Heart left ventricle (tissue), 16 donors: ENCODE measurements at places on chromosomes 1 and 21.

DNA sequence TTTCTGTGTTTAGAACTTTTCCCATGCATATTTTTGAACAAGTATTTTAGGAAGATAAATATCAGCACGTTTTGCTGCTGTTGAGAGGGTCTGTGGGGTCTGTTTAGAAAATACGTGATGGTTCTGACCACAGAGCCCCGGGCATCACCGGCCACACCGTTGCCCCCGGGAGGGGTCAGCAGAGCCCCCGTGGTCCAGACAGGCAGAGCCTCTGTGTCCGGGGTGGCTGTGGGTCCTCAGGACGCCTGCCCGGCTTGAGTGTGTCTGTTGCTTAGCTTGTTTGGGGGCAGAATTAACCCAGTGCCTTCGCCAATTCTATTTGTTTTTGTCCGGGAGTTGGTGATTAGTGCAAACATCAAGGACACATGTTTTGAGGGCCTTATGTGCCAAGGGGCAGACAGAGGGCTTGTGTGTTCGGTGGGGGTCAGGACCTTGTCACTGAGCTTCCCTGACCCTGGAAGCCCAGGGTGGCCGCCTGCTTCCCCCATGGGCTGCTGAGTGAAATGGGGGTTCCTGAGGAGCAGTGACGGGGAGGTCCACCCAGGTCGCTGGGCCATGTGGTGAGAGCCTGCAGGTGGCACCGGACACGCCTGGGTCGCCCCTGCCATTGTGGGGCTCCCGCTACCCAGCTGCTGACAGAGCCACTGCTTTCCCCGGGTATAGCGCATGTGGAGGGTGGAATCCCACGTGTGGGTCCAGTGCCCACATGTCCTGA is 122.2 kb downstream of the SIK1 start:
- DNase-seq, result peak; percentile 24

DNA sequence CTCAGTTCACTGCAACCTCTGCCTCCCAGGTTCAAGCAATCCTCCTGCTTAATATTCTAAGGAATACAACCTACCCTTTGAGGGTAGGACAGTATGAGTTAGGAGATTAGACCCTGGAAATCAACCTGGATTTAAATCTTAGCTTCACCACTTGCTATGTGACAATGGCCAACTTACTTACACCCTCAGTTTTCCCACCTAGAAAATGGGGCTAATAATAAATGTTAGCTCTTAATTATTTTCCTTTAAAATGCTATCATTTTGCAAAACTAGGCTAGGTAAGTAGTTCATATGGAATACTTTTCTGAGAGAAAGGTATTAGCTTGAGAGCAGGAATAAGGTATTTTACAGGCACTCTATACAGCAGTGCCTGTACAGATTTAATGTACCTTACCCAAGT is 110.8 kb downstream of the PHTF1 start:
- DNase-seq, result no peak

DNA sequence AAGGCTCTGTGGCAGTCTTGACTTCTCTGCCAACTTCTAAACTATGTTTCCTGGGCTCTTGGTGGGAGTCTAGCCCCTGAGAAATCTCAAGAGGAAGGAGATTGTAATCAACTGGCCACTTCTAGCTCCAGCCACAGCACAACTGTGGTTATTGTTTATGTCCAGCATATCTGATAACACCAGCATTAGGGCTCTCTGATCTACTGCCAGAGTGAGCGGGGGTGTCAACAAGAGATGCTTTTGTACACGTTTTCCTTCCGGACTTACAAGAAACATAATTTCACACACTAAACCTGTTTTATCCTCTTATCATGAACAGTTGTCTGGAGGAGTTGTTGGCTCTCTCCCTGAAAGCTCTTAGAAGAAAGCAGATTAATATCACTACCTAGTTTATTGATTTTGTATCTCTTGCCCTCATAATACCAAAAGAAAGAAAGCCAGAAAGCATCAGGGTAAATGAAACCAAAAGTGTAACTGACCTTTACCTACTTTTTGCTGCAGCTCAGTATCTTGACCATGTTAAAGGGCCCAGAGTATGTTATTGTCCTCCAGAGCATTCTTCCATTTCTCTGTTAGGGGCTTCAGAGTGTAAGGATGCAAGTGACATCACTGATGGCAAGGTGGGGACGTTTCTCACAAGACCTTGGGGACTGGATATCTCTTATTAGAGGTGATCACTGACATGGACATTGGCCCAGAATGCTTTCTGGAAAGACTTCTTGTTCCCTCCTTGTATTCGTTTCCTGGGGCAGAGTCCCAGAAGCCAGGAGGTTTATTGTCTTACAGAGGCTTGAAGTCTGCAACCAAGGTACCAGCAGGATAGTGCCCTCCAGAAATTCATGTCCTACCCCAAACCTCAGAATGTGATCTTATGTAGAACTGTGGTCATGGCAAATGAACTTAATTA is 9.6 kb upstream of the SH2D1B start:
- no peak for DNase-seq

- DNase-seq, result no peak
These were observed 112.1 kb upstream of the SLC45A1 start for GRCh38 chr1:8205771-8206170.

- no peak for DNase-seq
These were observed 30.0 kb downstream of the TNR start for GRCh38 chr1:175713381-175713780.

DNA sequence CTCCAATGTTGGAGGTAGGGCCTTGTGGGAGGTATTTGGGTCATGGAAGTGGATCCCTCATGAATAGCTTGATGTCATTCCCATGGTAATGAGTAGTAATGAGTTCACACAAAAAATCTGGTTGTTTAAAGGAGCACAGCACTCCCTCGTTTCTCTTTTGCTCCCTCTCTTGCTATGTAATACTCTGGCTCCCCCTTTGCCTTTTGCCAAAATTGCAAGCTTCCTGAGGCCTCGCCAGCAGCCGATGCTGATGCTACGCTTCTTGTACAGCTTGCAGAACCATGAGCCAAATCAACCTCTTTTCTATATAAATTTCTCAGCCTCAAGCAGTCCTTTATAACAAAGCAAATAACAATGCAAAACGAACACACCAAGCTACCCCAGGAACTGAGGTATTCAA is 80.9 kb downstream of the LHX9 start:
- DNase-seq, result no peak

DNA sequence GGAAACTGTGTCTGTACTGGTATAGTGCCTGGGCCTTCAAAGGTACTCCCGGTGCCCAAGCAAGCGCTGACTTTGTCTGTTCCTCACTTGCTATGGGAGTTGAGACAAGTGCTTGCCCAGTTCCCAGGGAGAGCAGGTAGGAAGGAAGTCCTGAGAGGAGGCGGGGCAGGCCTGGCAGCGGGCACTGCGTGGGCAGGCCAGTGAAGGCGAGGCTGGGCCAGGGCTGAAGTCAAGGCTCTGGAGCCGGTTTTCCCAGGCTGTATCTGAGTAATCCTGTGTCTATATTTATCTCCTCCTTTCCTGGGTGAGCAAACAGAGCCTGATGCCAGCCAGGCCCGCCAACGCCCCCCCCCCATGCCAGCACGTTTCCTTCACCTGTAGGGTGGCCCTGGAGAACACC is 15.9 kb upstream of the EDN2 start:
- DNase-seq, result peak; percentile 71

DNA sequence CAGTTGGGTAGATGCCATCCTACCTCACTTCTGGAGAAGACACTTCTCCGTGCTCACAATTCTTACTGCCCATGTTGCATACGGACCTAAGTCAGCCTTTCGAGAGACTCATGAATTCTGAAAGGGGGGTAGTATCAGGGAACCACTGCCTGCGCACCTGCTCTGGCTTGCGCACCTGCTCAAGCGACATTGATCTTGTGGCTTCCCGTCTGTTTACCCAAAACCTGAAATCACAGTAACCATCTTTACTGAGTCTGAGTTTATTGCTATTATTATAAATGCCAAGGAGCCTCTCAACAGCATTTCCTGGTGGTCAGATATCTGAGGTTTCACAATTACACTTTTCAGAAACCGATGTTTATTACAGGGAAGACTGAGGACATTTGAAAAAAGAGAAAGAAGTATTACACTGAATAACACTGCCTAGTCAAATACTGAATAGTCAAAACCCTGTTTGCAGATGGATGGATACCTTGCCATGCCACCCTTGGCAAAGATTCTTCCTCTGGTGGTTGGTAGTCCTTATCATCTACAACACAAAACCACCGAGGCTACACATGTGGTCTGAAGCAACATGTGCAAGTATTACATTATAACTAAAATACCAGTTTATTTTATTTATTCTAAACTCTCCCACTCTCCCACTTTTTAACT is 208.7 kb downstream of the SIPA1L2 start:
- no peak for DNase-seq

DNA sequence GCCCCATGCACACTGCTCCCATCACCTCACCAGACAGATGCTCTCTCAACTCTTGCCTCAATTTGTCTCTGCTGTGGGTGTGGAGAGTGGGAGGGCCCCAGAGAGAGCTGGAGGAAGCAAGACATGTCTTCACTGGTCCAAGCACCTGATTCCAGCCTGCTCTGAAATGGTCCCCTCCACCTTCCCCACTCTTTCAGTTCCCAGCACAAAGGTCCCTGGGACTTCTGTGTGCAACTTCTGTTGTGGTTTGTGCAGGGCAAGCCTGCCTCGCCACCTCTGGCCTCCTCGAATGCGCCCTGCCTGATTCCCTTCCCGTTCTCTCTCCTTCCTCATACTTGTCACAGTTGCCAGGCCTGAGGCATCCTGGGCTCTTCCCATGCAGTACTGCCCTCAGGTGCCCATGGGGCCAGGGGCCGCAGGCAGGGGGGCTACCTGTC is 119.3 kb downstream of the SYT2 start:
- DNase-seq, result no peak

DNA sequence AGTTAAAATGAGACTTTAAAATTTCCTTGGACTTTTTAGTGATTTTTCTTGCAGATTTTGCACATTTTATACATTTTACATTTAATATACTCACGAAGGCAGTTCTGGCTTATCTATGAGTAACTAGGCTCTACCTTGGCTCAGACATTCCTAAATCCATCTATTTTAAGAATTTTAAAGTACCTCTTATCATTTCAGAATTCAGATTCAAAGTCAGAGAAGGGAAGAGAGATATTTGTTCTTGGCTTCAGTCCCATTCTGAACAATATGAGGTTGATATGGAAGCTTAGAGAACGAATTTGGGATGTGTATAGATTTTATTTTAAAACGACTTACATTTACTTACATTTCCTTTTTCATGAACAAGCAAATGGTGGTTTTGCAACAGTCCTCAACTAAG is 230.2 kb downstream of the LMO4 start:
- DNase-seq, result no peak

- no peak for DNase-seq
These were observed 51.9 kb downstream of the IL12RB2 start for GRCh38 chr1:67359592-67359991.

DNA sequence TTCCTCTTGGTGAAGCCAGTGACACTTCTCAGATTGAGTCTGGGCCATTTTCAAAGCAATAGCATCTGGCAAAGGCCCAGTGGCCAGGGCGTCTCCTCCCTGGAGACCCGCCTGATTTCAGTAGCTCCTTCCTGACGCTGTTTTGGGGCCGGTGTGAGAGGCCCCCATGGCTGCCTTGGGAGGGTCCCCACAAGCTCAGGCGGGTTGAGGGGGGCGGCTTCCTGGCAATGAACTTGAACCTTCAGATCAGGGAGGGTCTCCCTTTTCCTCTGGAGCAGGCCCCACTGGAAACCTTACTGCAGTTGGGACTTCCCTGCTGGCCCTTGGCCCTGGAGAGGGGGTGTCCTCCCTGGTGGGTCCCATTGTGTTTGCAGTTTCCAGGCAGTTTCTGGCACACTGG is 121.2 kb downstream of the CRYAA start:
- no peak for DNase-seq

GRCh38 chr1:61083013-61083806 is 849 bp downstream of the NFIA start:
- DNase-seq, result peak; percentile 44
